Sciatic nerve (tissue), 2 donors: ENCODE measurements at places on chromosomes 4 and X.
A peak's percentile ranks its signal among the peaks of the same experiment; 100 is the strongest.

- peak; percentile 67 for DNase-seq
Measured at GRCh38 chr4:70505151-70505748, 13.1 kb upstream of the AMTN start.

GRCh38 chr4:140250989-140251552, 97.1 kb upstream of the MAML3 start:
- DNase-seq, result no peak

- no peak for DNase-seq
Measured at GRCh38 chrX:14352511-14352910, 176.8 kb upstream of the GLRA2 start.

DNA sequence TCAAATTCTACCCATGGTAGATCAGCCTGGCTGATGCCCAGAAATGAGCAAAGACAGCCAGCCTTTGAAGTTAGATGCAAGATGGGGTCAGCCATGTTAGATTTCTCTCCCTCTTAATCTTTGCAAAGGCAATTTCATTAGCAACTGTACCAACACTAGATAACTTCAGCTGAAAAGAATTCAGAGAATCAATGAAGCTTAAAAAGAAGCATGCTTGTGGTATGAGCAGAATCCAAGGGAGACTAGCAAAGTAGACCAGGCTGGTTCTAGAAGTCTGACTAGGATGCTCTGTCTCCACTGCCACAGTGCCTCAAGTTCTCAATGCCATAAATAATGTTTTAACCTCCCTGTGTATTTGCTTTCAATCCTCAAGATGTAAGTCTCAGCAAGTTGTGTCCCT, 247.3 kb downstream of the SLC7A11 start:
- no peak for DNase-seq

DNA sequence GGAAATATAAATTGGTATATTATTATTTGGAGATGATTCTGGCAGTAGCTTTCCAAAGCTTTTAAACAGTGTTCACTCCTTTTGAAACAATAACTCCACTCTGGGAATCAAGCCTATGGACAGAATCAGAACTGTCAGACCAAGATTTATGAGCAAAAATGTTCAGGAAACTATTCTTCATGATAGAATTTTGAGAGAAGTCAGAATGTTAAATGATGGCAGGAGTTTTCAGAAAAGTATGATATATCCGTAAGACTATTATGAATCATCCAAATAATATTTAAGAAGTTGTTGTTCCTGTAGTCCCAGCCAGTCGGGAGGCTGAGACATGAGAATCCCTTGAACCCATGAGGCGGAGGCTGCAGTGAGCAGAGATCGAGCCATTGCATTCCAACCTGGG, 50.5 kb upstream of the ADGRG2 start:
- DNase-seq, result no peak

DNA sequence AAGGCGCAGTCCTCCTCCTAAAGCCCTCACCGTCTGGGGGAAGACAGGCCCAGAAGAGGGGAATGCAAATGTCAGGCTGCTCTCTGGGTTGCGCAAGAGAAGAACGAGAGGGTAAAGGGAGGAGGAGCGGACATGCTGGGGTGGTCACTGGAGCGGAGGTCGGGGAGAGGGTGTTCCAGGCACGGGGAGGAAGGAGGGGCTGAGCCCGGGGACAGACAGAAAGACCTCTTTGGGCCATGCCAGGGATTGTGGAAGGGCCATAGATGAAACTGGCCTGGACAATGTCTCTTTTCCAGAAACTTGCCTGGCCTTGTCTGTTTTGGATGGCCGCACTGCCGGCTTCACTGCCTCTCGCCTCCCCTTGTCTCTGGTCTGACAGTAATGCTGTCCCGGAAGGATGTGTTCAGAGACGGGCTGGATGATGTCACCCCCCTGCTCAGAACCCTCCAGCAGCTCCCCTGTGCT, 121.0 kb downstream of the SORCS2 start:
- no peak for DNase-seq

- DNase-seq, result no peak
Measured at GRCh38 chr4:4420421-4420820, 33.5 kb downstream of the NSG1 start.

DNA sequence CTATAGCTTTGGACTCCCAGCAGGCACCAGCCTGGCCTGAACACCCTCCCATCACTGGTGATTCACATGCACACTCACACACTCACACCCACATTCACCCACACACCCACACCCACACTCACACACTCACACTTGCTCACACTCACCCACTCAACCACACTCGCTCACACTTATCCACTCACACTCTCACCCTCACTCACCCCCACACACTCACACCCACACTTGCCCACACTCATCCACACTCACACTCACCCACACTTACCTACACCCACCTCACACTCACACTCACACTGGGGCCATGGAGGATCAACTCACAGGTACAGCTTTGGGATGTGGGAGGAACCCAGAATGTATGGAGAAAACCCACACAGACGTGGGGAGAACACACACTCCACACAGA, 548.2 kb upstream of the FAT1 start:
- DNase-seq, result no peak

DNA sequence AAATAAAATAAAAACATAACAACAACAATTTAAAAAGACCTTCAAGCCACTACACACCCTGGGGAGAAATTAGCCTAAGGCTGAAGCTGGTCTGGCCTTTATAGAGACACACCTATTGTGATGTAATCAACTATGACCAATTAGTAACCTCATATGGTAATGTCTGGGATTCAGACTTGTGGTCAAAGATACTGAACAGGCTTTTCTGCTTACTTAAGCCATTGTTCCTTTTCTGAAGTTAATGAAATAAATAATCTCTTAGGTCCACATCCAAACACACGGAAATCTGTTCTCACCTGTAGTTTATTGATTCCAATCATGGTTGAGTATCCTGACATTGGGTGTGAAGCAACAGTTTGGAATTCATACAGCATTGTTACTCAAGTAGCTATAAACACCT, 152.5 kb downstream of the PLS3 start:
- DNase-seq, result no peak

GRCh38 chrX:84362184-84362838, 139.9 kb downstream of the HDX start:
- no peak for DNase-seq

- no peak for DNase-seq
Measured at GRCh38 chrX:97704474-97704873, 820.8 kb downstream of the RPA4 start.

DNA sequence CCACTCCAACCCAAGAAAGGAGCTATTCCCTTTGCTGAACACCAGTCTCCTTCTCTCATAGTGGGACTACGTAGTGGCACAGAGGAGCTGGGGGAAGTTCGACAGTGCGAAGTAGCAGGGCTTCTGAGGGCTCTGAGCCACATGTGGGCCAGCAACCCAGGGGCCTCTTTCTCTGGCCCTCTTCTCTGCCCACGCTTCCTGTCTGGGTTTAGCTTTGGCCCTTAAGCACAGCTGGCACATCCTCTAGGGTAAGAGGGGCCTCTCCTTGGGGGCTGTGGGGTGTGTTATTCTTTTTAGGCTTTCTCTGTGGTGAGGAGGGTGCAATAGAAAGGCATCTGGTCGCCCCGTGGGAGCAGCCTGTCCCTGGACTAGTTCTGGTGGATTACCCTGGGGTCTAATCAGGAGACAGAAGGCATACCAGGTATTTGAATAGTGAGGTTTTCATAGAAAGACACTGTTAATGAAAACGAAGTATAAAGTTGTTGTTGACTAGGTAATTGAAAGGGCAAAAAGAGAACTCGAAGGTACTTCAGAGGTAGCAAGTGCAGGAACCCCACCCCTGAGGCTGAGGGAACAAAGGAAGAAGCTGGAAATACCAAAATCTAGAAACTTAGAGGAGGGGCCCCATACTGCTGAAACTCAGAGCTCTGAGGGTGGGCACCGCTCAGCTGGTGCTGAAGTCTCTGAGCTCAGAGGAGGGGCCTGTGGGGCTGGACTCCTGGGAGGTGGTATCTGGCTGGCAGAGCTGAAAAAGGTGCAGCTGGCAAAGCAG, 151.9 kb upstream of the RPS6KA3 start:
- no peak for DNase-seq

GRCh38 chr4:128700659-128701350, 108.7 kb upstream of the JADE1 start:
- DNase-seq, result no peak

GRCh38 chr4:148214529-148215166, 227.6 kb downstream of the NR3C2 start:
- DNase-seq, result no peak

GRCh38 chr4:85986266-85986665, 373.6 kb downstream of the MAPK10 start:
- DNase-seq, result no peak

DNA sequence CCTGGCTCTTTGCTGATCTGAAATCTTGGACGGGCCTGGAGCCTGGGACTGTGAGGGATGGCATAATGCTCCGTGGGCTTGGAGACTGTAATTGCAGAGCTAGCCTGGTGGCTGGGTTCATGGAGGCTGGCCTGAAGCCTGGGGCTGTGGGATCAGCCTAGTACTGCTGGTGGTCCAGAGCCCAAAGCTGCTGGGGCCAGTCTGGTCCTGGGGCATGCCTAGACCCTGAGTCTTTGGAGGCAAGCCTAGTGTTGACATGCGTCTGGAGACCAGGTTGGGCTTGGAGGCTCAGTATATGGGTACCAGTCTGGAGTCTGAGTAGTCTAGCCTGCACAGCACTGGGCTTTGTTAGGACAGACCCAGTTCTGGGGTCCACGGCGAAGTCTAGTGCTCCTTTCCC, 172.0 kb upstream of the ZC4H2 start:
- DNase-seq, result no peak

DNA sequence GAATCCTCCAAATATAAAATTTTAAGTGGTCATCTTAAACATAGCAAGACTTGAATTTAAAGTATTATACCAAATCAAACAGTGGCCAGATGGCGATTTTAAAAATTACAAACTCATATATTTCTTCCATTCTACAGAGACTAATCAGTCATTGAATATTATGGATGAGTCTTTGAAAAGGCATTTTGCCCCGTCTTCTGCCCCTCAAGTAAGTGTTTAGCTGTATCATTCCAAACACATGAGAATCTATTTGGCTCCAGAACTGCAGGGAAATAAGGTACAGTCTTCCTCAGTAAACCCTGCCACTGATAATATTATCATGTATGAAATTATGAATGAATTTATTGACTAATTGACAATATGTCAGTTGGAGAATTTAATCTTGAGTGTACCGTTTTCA, 191.0 kb downstream of the SLC7A11 start:
- DNase-seq, result no peak

DNA sequence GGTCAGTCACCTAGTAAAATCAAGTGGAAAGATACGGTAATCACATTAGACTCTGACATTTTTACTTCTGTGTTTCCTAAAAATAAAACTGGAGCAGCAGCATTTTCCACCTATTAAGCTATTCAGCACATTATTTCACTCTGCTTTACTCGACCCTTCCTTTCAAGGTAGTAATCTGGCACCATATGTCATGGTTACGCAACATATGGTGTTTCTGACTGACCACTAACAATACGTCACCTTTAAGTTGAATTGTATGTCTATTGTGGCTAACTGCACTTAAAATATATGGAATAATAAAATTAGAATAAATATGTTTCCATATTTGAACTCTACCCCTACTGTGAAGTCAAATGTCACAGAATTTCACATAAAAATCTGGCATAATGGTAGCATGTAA, 168.8 kb downstream of the CDS1 start:
- DNase-seq, result no peak

DNA sequence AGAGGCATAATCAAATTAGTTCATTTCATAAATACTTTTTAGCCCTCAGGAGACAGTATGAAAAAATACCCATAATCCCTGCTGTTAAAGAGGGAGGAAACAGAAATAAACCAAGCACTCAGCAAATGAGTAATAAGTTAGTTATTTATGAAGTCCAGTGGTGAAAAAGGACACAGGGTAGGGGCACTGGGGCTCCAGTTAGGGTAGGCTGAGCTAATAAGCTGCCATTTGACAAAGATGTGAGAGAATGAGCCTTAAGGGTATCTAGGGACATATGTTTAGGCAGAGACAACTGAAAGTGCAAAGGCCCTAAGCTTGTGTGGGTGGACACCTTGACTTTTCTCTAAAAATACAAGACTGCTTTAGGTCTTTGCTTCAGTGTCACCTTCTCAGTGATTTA, 94.4 kb downstream of the IL15 start:
- no peak for DNase-seq

DNA sequence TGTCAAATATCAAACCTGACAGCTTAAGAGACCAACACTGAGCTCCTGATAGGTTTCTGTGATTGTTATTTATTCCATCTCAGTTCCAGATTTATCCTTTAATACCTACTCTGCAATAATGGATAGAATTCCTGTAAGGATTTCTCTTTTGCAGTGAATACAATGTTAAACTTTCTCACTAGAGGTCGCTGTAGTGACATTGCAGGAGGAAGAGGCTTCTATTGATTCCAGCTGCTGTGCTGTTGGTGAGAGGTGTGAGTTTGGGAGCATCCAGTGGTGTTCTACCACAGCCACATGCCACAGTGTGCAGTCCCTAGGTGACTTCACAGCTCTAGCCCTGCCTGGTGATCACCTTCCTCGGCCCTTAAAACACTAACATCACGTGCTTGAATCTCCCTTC, 34.6 kb upstream of the DCAF8L2 start:
- DNase-seq, result no peak

DNA sequence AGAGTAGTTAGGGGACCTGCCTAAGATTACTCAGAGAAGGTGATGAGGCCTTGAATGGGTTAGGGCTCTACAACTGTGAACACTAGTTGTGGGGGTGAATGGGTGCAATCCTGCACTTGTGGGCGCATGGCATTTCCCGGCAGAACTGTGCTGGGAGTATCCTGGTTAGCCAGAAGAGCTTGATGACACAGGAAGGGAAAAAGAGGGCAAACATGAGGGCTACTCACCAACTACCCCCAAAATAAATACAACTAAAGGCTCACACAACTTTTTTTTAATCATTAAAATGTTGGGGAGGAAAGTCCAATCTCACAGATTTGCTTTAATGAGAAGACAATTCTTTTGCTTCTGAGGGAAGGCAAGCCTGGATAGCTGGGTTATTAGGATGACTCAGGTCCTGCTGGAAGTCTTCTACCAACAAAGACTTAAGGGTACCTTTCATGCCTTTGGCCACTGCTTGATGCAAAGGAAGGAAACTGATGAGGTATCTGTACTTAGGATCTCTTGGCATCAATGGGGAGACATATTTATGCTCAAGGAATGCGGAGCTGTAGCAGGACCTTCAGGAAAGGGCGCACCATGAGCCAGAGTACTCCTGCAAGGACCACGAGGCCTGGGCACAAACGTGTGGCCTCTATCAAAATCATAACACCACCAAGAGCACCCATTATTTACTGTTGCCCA, 2.6 kb downstream of the PHKA2 start:
- no peak for DNase-seq

GRCh38 chr4:107318078-107318477, 282.0 kb upstream of the DKK2 start:
- no peak for DNase-seq

- DNase-seq, result no peak
Measured at GRCh38 chr4:54234497-54235205, 5.6 kb downstream of the PDGFRA start.

- no peak for DNase-seq
Measured at GRCh38 chr4:140156529-140157171, 2.7 kb upstream of the MAML3 start.

DNA sequence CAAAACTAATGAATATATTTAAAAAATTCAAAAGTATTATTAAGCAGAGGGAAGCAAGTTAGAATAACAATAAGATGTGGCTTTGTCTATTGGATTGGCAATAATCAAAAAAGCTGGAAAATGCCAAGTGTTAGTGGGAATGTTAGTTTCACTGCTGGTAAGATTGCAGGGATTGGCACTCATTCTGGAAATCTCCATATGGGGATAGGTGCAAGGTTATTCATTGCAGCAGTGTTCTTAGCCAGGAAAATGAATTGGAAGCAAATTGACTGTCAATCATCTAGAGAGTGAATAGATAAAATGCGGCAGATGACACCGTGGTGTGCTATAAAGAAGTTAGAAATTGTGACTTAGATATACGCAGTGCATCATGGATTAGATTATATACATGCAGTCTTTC, 1615.5 kb upstream of the PCDH7 start:
- DNase-seq, result no peak
